ENCODE measurements at places on chromosomes 3 and 15.

DNA sequence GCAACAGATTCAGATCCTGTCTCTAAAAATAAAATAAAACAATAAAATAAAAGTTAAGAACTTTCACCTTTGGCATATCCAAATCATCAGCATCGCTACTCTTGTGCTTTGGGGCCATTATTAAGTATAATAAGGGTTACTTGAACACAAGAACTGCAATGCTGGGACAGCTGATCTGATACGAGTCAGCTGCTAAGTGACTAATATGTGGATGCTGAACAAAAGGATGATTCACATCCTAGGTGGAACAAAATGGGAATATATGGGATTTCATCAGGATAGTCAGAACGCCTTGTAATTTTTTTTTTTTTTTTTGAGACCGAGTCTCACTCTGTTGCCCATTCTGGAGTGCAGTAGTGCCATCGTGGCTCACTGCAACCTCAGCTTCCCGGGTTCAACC is 29.7 kb downstream of the BUB1B start:
- DNase-seq: no peak

DNA sequence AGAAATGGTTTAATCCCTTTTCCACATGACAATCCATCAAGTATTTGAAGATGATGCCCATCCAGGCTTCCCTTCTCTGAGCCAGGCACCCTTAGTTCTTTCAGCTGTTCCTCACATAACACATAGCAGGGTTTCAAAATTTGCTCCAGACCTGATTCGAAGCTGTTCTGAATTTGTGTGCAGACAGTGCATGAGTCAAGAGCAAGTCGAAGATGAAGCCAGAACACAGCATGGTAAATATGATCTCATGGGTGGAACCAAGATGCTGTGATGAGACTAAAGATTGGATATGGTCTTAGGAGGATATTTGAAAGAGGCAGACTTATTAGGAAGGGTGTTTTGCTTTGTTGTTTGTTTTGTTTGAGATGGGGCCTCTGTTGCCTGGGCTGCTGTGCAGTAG is 32.6 kb upstream of the PDE8A start:
- DNase-seq: no peak

GRCh38 chr3:112463250-112463649 is 36.0 kb downstream of the BTLA start:
- peak; percentile 42 for DNase-seq

GRCh38 chr15:74392451-74392830 is 25.0 kb upstream of the CYP11A1 start:
- no peak for DNase-seq

DNA sequence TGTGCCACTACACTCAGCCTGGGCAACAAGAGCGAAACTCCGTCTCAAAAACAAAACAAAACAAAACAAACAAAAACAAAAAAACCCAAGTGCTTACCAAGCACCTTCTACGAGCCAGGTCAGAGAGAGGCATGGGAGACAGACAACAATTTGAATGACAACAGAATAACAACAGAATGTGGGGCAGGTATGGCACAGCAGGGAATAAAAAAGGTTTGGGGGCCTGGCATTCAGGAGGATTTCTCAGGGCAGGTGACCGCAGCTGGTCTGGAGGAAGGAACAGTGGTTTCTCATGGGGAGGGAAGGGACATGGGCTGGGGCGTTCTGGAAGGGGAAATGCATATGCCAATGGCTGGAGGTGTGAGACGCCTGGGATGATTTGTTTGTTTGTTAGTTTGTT is 22.5 kb upstream of the PARL start:
- DNase-seq: no peak

GRCh38 chr15:77386626-77387025 is 33.3 kb downstream of the PEAK1 start:
- no peak for DNase-seq

- DNase-seq: no peak
Measured at GRCh38 chr3:114377426-114377825, 83.6 kb downstream of the TIGIT start.

DNA sequence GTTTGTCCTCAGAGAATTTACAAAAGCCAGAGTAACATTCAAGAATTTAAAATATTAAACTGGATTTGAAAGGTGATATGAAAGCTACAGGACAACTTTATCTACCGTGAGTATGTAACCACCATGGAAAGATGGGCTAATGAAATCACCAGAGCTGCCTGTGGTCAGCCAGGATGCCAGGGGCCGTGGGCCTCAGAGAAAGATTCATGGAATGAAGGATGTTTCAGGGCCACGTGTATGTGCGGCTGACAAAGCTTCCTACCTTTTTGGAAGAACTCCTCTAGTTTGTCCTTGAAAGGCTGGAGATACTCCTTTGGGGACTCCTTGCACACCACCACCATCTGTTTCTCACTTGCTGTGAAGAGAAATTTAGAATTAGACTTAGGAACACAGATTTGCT is 138.9 kb downstream of the GREM1 start:
- DNase-seq: no peak

DNA sequence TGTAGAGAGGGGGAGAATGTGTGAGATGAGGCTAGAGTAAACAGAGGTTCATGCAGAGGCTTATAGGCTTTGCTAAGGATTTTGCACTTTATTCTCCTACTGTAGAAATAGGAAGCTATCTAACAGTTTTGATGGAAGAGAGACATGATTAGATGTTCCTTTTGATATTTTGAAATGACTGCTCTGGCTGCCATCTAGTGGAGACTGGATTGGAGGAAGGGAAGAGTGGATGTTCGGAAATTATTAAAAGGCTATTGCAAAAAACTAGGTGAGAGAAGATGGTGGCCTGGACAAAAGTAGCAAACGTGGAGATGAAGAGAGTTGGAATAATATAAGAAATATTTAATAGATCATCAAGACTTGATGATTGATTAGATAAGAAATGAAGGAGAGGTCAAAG is 42.2 kb downstream of the SYN2 start:
- DNase-seq: no peak

DNA sequence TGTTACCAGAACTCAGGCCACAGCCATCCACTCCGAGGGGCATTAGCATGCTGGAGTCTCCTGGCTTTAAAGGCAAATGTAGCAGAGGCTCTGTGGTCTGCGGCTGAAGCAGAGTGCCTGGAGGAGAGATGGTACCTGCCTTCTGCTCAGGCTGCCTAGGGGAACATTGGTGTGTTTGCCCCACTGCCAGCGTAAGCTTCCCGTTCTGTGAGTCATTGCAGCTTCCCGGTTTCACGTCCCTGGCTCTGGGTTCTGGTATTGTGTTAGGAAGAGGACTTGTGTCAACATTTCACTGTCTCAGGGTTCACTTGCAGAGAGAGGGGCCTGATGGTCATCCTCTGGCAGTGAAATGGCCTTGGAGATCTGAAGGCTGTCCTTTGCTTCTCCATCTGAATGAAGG is 1.8 kb downstream of the GASK1A start:
- DNase-seq: no peak

DNA sequence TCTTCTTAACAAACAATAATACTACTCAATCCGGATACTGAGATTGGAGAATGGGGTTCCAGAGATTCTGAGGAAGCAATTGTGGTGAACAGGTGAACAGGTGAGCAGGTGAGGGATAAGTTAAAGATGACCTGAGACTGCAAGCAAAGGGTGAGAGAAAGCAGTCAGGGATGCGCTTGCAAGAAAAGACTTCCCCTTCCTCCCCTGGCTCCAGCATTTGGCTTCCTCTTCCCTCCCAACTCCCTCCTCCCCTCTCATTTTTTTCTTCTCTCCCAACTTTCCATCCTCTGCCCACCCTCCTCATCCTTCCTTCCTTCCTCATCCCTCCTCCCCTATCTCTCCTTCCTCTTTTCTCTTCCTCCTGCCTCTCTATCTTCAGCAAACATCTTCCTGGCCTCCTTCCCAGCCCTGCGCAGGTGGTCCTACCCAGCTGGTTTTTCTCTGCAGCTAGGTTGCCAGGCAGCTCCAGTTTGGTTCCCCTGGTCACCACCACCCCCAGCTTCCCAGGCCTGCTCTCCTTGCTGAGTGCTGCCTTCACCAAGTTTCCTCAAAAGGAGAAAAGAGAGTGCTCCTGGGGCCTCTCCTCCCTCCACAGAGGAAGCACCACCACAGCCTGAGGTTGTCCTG is 10.4 kb upstream of the VIPR1 start:
- DNase-seq: no peak

- peak; percentile 66 for DNase-seq
Measured at GRCh38 chr3:51637941-51638471, 33.0 kb upstream of the TEX264 start.

GRCh38 chr3:20511863-20512505 is 326.0 kb upstream of the SGO1 start:
- no peak for DNase-seq

- peak; percentile 31 for DNase-seq
Measured at GRCh38 chr15:91471468-91471867, 371.4 kb downstream of the SV2B start.

DNA sequence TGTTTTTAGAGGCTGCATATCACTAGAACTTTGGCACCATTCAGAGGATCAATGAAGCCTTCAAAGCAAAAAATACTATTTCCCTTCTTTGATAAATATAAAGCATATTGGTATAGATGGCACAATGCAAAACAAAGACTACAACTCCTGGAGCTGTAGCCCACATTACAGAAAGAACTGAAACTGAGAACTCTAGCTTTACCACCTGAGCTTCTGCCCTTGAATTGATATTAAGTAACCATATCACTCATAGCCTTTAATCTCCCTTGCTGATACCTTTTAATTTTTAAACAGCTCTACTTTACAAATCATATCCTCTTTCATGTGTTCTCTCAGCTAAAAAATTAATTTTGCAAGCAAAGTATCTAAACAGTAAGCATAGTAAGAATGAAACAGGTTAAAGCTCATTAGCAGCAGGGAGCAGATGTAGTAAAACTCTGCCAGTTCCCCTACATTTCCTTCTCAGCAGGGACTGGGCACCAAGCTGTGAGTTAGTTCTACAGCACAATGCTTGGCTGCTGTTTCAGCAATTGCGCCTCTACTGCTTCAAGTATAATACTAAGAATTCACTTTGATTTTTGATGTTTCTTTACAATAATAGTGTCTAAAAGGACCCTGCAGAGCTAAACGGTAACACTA is 97.9 kb upstream of the NANOGP8 start:
- no peak for DNase-seq

GRCh38 chr3:139441656-139442055 is 34.7 kb downstream of the RBP2 start:
- no peak for DNase-seq

- DNase-seq: no peak
Measured at GRCh38 chr3:95905182-95905581, 909.2 kb upstream of the EPHA6 start.

DNA sequence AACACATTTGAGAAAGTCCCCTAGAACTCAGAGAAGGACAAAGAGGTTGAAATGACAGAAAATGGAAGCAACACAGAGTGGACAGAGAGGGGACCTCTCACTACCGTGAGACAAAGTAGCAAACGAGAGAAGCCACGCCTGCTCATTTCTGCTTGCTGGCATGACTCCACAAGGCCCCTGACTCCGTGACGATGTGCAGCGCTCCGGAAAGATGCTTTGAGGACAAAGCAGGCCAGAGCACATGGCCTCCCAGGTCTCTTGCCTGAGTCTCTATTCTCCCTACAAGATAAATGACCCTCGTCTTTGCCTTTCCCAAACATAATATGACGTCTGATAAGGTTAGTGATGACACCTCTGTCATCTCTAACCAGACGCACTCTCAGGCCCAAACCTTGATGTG is 63.8 kb upstream of the CTSH start:
- DNase-seq: no peak

DNA sequence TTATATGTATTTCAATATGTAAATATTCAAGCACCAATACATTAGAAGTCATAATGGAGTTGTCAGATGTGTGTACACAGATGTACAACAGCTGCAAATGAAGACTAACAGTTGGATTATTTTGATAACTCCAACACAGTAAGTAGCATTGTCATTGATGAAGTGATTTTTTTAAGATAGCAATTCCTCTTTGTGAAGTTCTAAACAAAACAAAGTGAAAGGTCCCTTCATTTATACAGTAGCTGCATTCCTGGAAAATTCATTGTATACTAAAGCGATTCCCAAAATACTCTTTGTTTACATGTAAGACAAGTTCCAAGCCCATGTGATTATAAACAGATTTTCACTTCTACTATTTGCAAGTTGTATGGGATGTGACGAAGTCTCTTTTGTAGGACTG is 114.7 kb downstream of the B3GALNT1 start:
- no peak for DNase-seq

DNA sequence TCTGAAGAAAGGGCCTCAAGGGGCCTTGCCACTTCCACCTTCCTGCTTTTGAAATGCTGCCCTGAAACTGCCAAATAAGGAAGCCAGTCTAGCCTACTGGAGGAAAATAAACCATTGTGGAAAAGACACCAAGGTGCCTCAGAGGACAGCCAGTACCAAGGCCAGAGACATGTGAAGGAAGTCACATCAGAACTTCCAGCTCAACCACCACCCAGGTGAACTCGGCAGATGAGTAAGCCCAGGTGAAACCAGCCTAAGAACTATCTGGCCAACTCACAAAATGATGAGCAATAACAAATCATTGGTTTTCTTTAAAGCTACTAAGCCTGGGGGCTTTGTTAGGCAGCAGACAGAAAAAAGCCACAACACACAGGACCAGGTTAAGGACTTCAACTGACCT is 103.0 kb downstream of the MAGI1 start:
- DNase-seq: no peak

DNA sequence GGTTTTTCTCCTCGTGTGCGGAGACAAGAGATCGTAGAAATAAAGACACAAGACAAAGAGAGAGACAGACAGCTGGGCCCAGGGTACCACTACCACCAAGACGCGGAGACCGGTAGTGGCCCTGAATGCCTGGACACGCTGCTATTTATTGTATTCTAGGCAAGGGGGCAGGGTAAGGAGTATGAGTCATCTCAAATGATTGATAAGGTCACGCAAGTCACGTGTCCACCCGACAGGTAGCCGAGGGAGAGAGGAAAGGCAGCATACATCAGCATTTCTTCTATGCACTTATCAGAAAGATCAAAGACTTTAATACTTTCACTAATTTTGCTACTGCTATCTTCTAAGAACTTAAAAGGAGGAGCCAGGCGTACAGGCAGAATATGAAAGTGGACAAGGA is 28.2 kb downstream of the MYL3 start:
- DNase-seq: no peak

Data from activated CD8-positive, alpha-beta T cell treated with anti-CD3 and anti-CD28 coated beads for 36 hours (primary cell).